Skin of body (tissue), 3 donors: ENCODE measurements at places on chromosomes 7 and 10.

- DNase-seq, result no peak
Observed at GRCh38 chr7:39971924-39972323, 21.9 kb downstream of the CDK13 start.

GRCh38 chr10:77975086-77975666 is 48.6 kb upstream of the DLG5 start:
- no peak for DNase-seq

- peak; percentile 67 for DNase-seq
Observed at GRCh38 chr7:123749537-123749857, 694 bp upstream of the WASL start.

DNA sequence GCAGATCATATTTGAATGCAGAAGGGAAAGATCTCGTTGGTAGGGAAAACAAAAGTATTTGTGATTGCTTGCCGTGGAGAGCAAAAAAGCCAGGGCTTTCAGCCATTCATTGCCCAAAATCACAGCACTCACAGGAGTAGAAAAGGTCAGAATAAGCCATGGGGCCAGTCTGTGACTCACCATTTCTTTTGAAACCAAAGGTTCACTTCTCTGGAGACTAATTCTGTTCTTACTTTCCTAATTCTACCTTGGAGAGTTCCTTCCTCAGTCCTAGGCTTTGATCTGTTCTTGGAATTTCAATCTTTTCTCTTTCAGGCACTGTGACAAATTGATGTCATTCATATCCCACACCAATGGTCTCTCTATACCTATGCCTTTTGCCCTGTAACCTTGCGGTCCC is 54.1 kb upstream of the FAM180A start:
- DNase-seq, result no peak

- DNase-seq, result no peak
Observed at GRCh38 chr10:60731134-60731885, 47.0 kb upstream of the CDK1 start.
